ENCODE measurements at places on chromosomes 4 and X.

GRCh38 chr4:102610007-102610406 is 108.8 kb downstream of the NFKB1 start:
- no peak for DNase-seq

DNA sequence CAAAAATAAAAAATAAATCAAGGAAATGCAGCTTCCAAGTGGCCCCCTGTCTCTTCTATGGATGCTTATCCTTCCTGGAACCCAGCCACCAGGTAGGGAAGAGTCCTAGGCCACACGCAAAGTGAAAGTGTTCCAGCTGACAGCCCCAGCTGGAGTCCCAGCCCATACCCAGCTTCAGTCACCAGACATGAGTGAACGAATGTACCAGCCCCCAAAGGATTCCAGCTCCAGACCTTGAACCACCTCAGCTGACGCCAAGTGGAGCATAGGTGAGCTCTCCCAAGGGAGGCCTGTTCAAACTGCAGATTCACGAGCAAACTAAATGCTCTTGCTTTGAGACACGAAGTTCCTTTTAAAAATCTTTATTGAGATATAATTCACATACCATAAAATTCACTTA is 62.0 kb downstream of the BCOR start:
- DNase-seq = no peak

DNA sequence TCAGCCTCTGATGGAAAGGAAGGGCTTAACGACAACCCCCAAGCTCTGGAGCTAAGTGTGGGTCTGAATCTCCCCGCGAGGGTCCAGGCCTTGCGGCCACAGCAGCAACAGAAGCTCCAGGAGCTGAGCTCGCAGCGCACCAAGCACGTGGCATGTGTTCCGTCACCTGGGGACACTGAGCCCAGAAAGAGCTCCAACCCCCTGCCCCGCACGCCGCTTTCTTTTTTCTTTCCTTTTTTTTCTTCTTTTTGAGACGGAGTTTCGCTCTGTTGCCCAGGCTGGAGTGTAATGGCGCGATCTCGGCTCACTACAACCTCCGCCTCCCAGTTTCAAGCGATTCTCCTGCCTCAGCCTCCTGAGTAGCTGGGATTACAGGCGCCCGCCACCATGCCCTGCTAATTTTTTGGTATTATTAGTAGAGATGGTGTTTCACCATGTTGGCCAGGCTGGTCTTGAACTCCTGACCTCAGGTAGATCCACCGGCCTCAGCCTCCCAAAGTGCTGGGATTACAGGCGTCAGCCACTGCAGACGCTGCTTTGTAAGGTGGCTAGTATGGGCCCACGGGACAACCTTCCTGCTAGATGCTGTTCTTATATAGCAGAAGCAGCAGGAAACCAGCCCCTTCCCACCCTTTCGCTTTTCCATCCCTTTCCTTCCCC is 685 bp upstream of the TNIP2 start:
- no peak for DNase-seq

DNA sequence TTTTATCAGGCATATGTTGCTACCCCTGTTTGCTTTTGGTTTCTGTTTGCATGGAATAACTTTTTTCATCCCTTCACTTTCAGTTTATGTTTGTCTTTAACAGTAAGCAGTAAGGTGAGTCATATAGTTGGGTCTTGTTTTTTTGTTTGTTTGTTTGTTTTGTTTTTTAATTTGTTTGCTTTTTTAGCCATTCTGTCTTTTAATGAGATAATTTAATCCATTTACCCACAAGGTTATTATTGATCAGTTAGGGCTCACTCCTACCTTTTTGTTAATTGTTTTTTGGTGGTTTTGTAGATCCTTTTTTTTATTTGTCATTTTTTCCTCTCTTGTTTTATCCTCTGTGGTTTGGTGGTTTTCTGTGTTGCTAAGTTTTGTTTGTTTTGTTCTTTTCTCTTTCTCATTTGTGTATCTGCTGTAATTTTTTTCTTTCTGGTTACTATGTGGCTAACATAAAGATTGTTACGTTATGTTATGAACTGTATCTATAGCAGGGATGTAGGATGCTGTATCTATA is 379.5 kb upstream of the MAD2L1 start:
- no peak for DNase-seq

- DNase-seq = no peak
Observed at GRCh38 chr4:171993247-171993646, 180.0 kb downstream of the GALNTL6 start.

GRCh38 chr4:134260126-134260525 is 58.5 kb upstream of the PABPC4L start:
- no peak for DNase-seq

GRCh38 chr4:43990963-43991362 is 457.6 kb downstream of the KCTD8 start:
- DNase-seq = peak; percentile 32

GRCh38 chr4:144223661-144224060 is 83.1 kb upstream of the GYPA start:
- no peak for DNase-seq

DNA sequence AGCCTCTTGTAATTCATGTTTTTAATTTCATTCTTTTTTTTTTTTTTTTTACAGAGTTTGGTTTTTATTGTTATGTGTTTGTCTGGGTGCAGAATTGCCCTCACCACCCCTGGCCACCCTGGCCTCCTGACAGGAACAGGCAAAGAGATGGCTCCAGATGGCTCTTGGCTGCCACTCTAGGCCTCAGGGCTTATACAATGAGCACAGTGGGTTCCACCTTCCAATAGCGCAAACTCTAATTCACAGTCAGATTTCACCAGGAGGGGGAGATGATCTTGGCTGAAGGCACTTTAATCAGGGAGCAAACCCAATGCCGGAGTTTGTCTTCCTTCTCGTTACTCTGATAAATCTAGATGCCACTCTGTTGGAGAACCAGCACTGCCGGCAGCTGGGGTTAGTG is 24.8 kb downstream of the CPE start:
- no peak for DNase-seq

- DNase-seq = no peak
Observed at GRCh38 chr4:140061659-140062289, 92.2 kb downstream of the MAML3 start.

DNA sequence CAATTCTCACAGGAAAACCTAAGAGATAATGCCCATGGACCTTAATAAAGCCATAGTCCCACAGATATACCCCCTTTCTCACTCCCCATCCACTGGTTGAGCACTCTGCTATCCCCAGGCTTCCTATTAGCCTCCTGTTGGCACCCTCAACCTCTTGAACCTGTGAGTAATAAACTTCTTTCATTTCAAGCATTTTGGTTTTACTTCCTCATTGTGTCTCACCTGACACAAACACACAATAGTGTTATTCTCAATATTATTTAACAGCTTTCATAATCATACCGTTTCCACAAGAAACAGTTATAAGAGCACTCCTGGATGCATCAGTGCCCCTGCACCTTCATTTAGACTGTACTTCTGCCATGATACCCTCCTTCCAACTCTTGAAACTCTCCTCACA is 56.8 kb downstream of the TRPC5 start:
- DNase-seq = no peak

- no peak for DNase-seq
Observed at GRCh38 chr4:2511645-2512131, 24.8 kb upstream of the FAM193A start.

- peak; percentile 47 for DNase-seq
Observed at GRCh38 chr4:47032405-47033106, 1.2 kb downstream of the GABRB1 start.

DNA sequence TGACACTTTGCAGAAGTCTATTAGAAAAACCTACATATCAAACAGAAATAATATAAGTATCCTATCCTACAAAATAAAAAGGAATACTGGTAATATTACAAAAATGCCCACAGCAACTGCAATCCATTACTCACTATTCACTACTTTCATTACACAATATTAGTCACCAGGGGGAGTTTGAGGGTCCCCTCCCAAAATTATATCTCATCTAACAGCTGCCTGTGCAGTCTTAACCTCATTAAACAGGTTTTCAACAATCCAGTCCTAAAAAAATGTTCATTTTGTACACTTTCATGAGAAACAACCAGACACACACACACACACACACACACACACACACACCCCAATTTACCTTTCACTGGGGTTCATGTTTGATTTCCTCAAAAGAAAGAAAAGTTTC is 2.9 kb downstream of the CLOCK start:
- peak; percentile 50 for DNase-seq

DNA sequence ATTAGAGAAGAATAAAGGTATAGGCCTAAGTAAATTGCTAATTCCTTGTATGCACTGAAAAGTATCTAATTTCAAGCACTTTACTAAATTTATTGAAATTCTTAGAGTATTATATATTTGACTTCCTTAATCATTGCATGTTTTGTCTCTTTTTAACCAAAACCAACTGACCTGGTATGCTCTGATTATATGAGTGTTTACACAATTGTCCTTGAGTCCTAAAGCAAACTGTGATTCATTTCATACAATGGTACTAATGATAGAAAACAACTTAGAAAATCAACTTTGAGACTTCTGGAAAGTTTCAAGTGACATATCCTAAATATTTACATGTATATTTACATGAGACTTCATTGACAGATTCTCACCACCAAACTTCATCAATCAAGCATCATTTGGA is 1177.1 kb downstream of the ADGRL3 start:
- DNase-seq = no peak

GRCh38 chr4:141599853-141600252 is 36.5 kb upstream of the IL15 start:
- DNase-seq = no peak

DNA sequence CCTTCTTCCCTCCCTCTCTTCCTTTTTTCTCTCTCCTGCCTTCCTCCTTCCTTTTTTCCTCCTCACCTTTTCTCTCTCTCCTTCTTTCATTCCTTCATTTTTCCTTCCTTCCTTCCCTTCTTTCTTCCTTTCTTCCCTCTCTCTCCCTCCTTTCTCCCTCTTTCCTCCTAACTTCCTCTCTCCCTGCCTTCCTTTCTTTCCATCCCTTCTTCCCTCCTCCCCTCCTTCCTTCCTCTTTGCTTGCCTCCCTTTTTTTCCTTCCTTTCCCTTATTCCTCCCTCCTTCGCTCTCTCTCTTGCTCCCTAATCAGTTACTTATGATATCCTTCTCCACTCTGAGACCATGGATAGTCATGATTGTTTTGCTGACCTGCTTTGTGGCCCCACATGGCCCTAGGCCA is 56.7 kb upstream of the PUDP start:
- no peak for DNase-seq

DNA sequence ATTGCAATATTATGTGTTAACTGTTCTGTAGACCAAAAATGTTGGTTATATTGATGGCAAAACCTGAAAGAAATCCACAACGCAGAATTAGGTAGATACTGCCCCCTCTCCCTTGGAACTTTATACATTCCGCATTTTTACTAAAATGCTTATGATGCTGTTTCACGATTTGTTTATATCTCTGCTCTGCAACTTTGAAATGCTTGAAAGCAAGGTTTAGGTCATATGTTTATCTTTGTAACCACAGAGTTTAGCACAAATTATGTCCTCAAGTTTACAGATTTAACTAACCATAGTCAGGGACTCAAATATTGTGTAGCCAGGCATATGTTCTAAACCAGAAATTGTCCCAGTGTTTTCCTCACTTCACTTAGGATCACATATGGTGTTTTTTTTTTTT is 66.1 kb upstream of the H2AZ1 start:
- no peak for DNase-seq

GRCh38 chr4:143313521-143313920 is 23.2 kb upstream of the GAB1 start:
- DNase-seq = no peak

DNA sequence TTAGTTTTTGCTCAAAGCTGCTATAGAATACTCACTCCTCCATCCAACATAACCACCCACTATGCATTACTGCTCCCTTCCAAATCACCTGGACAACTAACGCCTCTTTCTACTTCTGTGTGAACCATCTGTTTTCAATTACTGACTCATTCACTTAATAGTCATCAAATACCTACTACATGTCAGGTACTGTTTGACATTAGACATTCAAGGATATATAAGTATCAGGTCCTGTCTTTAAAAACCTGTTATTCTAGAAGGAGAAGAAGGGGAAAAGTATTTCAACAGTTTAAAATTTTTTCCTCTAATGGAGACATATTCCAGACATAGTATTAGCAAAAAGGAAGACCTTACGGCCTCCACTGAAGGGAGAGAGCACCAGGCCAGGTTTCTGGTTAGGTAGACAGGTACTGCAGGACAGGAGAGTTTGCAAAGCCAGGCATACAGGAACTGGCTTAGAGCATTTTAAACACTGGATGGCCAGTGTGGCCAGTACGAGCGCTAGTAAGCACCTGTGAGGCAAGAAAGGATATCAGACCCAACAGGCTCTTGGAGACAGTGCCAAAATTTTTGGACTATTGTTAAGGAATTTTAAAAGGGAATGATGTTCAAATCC is 39.0 kb downstream of the SH3RF1 start:
- DNase-seq = peak; percentile 93

DNA sequence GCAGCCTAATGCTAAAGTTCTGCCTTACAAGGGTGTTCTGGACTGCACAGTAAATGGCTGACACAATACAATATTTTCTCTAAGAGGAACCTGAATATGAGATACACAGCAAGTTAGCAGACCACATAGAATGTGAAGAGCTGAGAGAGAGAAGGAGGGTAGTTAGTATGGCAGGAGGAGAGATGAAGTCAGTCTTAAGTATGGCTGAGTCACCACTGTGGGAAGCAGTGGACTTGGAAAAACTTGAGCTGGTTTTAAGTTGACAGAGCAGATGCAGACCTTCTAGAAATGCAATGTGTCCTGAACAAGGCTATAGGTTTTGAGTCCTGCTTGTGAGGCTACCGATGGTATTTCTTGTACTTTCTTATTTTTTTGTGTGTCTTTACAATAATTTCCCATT is 172.5 kb downstream of the SH2D1A start:
- peak; percentile 64 for DNase-seq

DNA sequence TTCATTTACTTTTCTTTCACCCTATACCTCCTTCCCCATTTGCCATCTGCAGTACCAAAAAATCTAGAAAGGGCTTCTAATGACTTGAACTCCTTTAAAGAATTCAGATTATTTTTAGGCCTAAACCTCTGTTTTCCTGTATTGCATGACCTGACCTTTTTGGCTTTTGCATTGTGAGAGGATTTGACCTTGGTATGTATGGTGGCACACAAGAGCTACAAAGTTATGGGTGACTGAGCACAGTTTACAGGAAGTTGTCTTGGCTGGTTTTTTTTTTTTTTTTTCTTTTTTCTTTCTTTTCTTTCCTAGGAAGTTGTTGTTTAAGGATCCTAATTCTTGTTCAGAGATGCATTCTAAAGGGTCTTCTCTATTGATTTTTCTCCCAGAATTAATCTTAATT is 32.0 kb upstream of the MTMR8 start:
- DNase-seq = no peak

- DNase-seq = no peak
Observed at GRCh38 chr4:46250997-46251396, 127.1 kb upstream of the GABRG1 start.

- DNase-seq = peak; percentile 76
Observed at GRCh38 chrX:77617206-77617605, 168.8 kb downstream of the ATRX start.

DNA sequence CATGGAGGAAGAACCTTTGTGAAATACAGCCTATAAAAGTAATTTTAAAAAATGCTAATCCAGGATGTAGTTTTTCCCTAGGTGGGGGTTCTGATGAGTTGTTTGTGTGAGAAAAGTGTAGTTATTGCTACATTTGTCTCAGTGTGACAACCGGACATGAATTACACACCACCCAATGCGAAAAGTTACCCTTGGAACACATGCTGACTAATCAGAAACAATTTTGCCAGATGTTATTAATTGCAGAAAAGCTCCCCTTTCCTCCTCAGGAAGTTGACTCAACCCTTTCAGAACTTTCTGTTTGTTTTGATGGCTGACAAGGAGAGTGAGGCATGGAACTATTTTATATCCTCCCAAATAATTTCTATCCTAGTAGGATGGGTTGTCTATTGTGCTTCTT is 38.1 kb upstream of the EDA2R start:
- peak; percentile 74 for DNase-seq

Measured in epithelial cell of esophagus (primary cell).